Sigmoid colon (tissue), 7 donors: ENCODE measurements at places on chromosomes 7 and 10.

GRCh38 chr10:24901686-24902399, 50.6 kb downstream of the PRTFDC1 start:
- DNase-seq, result no peak

GRCh38 chr7:111196655-111197054, 105.7 kb downstream of the LRRN3 start:
- no peak for DNase-seq

DNA sequence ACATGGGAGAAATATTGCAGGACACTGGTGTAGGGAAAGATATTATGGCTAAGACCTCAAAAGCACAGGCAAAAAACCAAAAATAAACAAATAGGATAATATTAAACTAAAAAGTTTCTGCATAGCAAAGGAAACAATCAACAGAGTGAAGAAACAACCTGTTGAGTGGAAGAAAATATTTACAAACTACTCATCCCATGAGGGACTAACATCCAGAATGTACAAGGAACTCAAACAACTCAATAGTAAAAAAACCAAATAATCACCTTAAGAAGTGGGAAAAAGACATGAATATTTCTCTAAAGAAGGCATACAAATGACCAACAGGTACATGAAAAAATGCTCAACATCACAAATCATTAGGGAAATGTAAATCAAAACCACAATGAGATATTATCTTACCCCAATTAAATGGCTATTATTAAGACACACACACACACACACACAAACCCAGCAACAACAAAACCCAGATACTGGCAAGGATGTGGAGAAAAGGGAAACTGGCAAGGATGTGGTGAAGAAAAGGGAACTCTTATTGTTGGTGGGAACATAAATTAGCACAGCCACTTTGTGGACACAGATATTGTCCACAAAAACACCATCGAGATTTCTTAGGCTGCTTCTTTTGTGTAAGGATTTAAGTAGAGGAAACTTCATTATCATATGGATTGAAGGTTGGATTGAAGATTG, 9.8 kb upstream of the RAB18 start:
- no peak for DNase-seq

DNA sequence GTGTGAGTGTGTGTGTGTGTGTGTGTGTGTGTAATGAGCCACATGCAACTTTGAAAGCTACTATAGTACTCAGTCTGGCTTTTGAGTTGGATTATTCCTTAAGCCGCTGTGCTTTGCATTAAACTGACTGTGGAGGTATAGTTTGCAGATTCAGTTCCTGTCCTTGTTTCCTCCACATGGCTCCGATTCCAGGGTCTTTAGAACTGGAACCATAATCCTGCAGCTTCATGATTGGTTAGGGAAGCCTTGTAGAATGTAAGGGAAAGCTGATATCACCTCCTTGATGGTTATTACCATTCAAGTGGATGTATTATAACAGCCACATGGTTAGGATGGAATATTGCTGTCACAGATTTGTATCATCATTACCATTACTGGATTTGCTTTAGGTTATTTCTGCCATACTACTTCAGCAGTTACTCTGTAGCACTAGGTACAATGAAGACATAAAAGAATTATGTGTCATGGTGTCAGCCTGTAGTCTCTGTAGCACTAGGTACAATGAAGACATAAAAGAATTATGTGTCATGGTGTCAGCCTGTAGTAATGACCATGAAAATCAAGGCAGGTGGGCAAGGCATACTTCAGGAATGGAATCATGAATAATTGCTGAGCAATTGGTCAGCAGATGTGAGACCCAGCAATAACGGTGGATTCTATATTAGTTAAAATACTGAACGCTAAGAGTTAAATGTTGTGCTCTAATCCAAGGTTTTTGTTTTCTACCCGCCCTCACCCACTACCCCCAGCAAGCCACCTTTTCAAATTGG, 275.1 kb upstream of the FZD1 start:
- no peak for DNase-seq

- DNase-seq, result no peak
Measured at GRCh38 chr10:17344206-17344605, 110.2 kb downstream of the ST8SIA6 start.

- DNase-seq, result no peak
Measured at GRCh38 chr10:23047201-23048050, 48.0 kb upstream of the MSRB2 start.

DNA sequence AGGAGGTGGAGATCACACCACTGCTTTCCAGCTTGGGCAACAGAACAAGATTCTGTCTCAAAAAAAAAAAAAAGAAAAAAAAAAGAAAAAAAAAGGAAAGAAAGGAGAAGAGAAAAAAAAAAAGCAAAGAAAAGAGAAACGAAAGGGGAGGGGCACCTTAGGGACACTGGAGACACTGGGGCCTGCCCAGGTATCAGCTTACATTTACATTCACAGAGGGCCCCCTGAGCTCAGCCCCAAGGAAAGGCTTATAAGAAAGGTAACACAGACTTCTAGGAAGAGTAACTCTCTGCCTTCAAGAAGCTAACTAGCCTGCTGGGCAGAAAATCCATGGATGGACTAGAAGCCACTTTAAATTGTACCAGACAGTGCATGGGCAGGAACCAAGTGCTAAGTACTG, 108.8 kb downstream of the NPY start:
- no peak for DNase-seq

DNA sequence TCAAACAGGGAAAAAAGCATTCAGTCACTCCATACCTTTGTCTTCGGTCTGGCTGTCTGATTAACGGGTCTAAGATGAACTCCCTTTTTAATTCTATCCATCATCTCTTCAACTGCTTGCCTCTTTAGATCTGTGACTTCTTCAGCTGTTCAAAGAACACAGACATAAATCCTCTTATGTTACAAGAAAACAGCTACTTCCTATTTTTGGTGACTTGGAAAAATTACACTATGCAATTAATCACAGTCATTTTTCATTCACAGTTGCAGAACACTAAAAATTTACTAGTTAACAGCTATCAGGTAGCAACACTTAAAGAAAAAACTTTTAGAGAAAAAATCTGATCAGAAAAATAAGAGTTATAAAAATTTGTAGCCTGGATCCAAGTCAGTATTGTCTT, 66.0 kb downstream of the ENO4 start:
- DNase-seq, result no peak

- no peak for DNase-seq
Measured at GRCh38 chr7:17441557-17441956, 143.1 kb downstream of the AHR start.

DNA sequence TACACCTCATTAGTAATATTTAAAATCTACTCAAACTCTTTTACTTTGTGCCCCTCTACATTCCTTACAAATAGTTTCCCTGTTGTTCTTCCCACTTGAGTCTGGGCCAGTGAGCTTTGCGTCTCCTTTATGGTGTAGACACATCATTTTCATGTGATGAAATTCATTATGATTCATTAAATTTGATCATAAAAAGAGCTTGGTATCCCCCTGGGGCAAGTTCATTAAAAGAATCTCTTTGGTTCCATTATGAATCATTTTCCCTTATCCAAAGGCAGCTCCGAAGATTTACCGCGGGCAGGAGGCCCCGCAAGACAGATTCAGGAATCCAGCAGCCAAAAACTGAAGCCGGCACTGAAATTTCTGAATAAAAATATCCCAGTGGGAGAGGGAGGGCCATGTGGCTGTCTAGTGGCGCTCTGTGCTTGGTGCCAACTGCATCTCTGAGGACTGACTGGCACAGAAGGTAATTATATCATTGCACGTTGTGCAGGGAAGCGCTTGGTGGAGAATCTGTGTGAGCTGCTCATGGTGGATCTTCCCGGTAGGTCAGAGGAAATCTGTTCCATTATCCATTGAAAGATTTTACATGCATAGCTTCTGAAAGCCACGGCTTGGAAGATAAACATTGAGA, 151.4 kb upstream of the PITRM1 start:
- DNase-seq, result no peak

- no peak for DNase-seq
Measured at GRCh38 chr7:147803606-147804005, 787.0 kb upstream of the C7orf33 start.

- DNase-seq, result peak; percentile 67
Measured at GRCh38 chr7:24980534-24981170, 674 bp upstream of the OSBPL3 start.

- peak; percentile 79 for DNase-seq
Measured at GRCh38 chr10:91034494-91035159, 113.7 kb upstream of the ANKRD1 start.

GRCh38 chr7:118836933-118837332, 612.4 kb downstream of the ANKRD7 start:
- no peak for DNase-seq

DNA sequence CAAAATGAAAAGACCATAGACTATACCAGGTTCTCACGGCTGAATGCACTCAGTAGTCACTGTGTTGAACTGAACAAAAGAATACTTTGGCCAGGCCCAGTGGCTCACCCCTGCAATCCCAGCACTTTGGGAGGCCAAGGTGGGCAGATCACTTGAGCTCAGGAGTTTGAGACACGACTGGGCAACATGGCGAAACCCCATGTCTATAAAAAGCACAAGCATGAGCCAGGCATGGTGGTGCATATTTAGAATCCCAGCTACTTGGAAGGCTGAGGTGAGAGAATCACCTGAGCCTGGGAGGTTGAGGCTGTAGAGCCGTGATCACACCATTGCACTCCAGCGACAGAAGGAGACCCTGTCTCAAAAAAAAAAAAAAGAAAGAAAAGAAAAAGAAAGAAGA, 12.5 kb downstream of the SFXN4 start:
- peak; percentile 29 for DNase-seq

GRCh38 chr7:24800667-24801066, 43.4 kb upstream of the GSDME start:
- no peak for DNase-seq

- DNase-seq, result no peak
Measured at GRCh38 chr10:111077785-111078504, 1.1 kb downstream of the ADRA2A start.

- no peak for DNase-seq
Measured at GRCh38 chr7:92423710-92424131, 23.6 kb upstream of the GATAD1 start.

- DNase-seq, result peak; percentile 67
Measured at GRCh38 chr7:2203766-2204300, 28.9 kb downstream of the MAD1L1 start.

DNA sequence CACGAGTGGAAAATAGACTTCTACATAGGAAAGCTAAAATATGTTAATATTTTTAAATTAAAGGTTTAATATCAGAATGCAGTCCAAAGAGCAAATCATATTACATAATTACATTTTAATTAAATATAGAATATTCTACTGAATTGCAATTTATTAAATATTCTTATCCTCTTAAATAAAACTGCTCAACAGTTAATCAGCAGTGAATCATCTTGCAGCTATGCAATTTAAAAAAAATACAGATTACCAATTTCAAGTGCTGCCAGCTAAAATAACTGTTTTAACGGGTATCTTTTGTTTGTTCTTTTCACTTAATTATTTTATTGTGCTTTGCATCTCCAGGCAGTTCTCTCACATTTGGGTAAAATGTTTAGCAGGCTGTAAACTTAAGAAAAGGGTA, 82.2 kb downstream of the ZNRF2 start:
- no peak for DNase-seq

GRCh38 chr7:131111081-131111576, 216.5 kb upstream of the MKLN1 start:
- DNase-seq, result no peak

GRCh38 chr10:50740293-50740648, 535 bp downstream of the ASAH2B start:
- DNase-seq, result no peak

DNA sequence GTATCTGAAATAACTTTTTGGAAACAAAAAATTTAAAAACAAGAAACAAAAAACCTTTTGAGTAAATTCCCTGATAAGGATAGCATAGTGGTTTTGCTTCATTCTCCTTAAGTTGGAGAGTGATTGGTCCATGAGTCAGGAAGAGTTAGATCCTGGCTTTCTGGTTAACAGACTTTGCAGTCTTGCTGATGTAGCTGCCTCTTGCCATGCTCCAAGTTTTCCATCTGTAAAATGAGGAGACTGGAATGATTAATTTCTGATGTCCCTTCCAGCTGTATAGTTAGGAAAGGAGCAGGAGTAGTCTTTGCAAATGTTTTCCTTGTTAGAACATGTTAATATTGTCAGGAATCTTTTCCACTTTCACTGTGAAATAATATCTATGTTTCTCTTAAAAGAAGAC, 266.6 kb downstream of the DNAJB9 start:
- no peak for DNase-seq

GRCh38 chr7:116089293-116089692, 58.7 kb upstream of the TFEC start:
- DNase-seq, result no peak

GRCh38 chr10:94403380-94404213, 1.3 kb downstream of the TBC1D12 start:
- DNase-seq, result peak; percentile 80

- no peak for DNase-seq
Measured at GRCh38 chr7:32275216-32276009, 205.2 kb upstream of the PDE1C start.

GRCh38 chr7:46165276-46165675, 244.2 kb upstream of the IGFBP3 start:
- no peak for DNase-seq

DNA sequence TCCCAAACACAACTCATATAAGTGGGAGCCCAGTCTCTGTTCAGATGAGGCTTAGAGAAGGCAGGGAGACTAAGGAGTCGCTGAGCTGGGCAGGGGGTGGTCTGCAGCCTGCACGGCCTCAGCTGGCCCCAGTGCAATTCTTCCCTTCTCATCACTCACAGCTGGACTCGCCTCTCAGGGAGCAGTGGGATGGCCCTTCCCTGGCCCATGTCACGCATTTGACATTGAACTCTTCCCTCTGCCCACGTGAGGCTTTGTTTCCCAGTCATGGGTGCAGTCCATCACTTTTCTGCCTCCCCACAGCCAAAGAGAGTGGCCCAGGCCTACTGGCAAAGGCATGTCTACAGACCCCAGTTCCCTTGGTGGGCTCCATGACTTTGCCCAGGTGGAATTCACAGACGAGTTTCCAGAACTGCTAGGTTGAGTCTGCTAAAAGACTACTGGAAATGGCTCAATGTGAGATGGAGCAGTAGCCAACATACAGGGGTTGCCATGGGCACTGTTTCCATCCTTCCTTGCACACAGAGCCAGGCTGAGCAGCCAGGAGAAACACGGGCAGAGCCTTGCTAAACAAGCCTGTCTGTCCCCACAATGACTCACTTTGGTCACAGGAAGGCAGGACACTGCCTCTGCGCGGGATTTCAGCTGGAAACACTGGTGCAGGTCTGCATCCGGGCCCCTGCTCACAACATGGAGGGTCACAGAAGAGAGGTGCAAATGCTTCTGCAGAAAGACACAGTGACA, 90.1 kb downstream of the OAT start:
- DNase-seq, result peak; percentile 26
